Naive thymus-derived CD8-positive, alpha-beta T cell (primary cell): ENCODE measurements at places on chromosomes 16 and 17.

DNA sequence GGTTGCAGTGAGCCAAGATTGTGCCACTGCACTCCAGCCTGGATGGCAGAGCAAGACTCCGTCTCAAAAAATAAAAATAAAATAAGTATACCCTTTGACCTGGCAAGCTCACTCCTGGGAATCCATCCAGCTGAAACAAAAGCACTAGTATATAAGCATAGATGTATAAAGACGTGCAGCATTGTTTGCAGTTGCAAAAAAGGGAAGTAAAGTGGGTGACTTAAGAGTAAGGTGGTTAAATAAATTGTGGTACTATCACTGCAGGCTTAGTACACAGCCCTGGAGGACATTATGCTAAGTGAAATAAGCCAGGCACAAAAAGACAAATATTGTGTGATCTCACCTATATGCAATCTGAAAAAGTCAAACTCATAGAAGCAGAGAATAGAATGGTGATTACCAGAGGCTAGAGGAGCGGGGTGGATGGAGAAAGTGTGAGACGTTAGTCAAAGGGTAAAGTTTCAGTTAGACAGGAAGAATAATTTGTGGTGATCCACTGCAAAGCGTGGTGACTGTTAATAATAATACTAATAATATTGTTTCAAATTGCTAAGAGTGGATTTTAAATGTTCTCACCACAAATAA, 113.0 kb downstream of the MYO1D start:
- DNase-seq = no peak

DNA sequence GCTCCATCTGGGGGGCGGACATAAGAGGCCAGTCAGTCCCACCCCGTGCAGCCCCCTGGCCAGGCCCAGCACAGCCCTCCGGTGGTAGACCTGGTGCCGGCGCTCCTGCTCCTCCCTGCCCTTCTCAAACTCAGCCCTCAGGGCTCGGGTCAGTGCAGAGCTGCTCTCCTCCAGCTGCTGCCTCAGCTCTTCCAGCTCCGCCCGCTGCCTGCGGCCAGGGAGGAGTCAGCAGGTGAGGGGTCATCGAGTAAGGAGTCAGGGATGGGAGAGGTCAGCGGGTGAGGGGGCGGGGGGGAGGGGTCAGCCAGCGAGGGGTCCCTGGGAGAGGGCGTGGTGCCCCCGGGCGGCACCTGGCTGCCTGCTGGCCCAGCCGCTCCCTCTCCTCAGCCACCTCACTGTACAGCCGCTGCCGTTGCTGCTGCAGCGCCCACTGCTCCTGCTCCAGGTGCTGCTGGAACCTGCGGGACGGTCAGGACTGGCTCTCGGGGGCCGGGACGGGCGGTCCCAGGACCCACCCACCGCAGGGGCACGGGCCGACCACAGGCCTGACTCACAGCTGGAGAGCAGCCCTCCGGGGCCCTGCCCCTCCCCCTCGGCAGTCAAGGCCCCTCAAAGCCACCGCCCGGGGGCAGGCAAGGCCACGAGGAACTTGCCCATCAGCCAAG, 26.5 kb upstream of the AATK start:
- DNase-seq = no peak

DNA sequence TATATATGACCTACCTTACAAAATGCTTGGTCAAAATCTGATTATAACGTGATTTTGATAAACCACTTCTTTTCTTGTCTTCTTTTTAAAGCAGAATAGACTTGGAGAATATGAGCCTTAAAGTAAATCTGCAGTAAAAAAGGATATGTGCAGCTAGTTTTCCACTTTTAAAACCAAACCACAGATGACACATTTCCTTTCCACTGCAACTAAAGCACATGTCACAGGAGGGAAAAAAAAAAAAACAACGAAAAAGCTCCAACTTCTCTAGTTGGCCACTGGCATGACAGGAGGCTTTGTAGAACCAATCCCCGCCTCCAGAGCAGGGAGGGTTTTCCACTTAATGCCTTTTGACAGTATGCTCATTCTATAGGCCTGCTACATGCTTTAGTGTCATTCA, at the start of gene EVI2A:
Gene EVI2A, minus strand, starts transcription at position 142 of the 400 bp plus-strand sequence. CDS start 2,609 bp downstream, outside the sequence.
- peak; percentile 89 for DNase-seq

GRCh38 chr16:89170346-89171215, 967 bp upstream of the CDH15 start:
- no peak for DNase-seq

DNA sequence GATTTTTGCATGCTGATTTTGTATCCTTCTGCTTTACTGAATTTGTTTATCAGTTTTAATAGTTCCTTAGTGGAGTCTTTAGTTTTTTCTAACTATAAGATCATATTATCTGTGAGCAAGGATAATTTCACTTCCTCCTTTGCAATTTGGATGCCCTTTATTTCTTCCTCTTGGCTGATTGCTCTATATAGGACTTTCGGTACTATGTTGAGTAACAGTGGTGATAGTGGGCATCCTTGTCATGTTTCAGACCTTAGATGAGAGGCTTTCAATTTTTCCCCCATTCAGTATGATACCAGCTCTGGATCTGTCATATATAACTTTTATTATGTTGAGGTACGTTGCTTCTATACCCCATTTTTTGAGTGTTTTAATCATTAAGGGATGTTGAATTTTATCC, 224.5 kb upstream of the CNTNAP4 start:
- no peak for DNase-seq

DNA sequence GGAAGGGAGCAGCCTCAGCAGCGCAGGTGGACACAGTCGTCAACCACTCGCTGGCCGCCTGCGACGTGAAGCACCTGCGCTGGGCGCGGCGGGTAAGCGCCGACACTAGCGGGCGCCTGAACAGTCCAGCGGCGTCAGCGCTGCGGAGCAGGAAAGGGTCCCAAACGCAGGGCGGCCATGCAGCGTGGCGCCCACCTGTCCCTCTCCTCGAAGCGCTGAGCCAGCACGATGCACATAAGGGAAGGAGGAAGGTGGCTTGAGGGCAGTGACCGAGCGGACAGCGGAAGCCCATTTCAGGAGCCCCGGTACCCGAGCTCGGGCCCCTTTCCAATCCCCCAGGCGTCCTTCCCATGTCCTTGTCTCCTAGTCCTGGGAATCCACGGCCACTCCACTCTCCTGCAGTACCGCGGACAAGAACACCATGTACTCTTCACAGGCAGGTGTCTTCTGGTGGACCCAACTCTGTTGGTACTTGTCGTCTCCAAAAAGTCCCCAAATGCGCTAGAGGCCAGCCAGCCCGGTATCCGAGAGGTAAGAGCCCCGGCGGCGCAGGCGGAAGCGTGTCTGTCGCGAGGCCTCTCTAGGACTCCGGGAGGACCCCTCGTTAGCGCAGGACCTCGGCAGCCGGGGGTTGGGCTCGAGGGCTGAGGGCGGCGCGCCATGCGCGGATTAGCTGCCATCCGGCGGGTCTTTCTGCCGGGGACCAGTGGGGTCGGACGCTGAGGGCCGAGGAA, 14.4 kb downstream of the ZNF232 start:
- DNase-seq = peak; percentile 70

GRCh38 chr17:50057521-50057991, 1.6 kb downstream of the ITGA3 start:
- DNase-seq = no peak

DNA sequence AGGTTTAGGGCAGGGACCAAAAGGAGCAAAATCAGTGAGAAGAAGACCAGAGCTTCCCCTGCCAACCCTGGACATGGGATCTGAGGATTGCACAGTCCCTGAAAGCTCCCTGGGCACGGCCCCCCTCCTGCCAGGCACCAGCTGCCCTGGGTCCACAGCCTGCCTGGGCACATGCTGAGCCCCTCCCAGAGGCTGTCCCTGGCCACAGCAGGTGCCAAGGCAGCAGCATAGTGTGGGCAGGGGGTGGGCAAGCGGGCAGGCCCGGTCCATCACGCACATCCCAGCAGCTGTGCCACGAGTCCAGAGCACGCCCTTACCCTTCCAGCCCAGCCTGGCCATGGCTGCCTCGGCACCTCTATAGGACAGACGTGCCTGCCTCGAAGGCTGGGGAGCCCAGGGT, 12.7 kb downstream of the SCN4A start:
- no peak for DNase-seq

DNA sequence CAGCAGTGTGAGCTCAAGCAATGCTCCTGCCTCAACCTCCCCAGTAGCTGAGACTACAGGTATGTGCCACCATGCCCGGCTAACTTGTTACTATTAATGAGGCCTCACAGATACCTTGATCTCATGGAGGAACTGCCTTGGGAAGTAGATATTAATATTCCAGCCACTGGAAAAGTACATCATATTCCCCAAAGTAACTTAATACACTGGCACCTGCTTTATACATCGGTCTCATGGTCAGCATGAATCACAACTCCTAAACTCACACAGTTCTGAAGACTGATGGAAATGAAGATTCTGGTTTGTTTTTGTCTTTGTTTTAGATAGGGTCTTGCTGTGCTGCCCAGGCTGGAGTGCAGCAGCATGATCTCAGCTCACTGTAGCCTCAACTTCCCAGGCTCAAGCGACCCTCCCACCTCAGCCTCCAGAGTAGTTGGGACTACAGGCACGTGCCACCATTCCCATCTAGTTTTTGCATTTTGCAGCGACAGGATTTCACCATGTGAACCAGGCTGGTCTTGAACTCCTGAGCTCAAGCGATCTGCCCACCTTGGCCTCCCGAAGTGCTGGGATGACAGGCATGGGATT, 28.2 kb downstream of the ADCY9 start:
- DNase-seq = no peak

GRCh38 chr16:4511441-4512082, 27.0 kb downstream of the CDIP1 start:
- no peak for DNase-seq

DNA sequence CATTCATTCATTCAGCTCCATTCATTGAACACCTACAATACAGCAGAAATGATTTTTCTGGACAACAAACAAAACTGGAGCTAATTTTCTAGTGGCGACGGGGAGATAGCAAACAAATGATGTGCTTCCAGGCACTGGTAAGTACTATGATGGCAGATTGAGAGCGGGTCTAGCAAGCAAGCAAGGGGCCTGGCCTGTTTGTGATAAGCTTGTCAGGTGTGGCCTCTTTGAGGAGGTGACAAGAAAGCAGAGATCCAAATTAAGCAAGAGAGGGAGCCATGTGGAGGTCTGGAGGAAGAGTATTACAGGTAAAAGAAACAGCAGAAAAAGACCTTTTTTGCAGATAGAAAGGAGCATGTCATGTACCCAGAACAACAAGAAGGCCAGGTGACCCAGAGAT, 216.1 kb upstream of the CPHXL start:
- DNase-seq = no peak

- no peak for DNase-seq
Observed at GRCh38 chr16:21698169-21699032, 34.6 kb downstream of the OTOA start.

GRCh38 chr16:83345846-83346640, 461.7 kb upstream of the HSBP1 start:
- no peak for DNase-seq

GRCh38 chr16:528111-529011, 849 bp downstream of the CAPN15 start:
- DNase-seq = no peak

- no peak for DNase-seq
Observed at GRCh38 chr16:85200471-85201278, 88.4 kb upstream of the CIBAR2 start.

- DNase-seq = peak; percentile 34
Observed at GRCh38 chr16:1526608-1527555, 6.6 kb upstream of the TMEM204 start.

GRCh38 chr17:14712611-14713021, 411.7 kb downstream of the HS3ST3B1 start:
- no peak for DNase-seq

GRCh38 chr16:11325404-11326083, 19.7 kb upstream of the RMI2 start:
- DNase-seq = no peak

DNA sequence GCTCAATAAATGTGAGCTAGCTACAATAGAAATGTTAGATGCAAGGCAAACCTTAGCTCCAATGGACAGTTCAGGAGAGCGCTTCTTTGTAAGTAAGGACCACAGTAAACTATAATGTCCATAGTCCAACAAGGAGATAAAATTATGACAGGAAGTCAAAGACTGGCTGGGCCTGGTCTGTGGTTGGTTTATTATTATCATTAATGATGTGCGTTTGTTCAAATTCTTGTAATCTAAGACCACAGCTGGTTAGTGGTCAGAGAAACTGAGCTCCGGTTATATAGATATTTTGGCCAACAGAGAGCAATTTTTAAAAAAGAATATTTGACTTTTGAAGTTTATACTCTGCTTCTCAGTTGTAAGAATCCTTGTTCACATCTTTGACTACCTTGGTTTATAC, 4.7 kb upstream of the CMTM2 start:
- no peak for DNase-seq

GRCh38 chr17:46738544-46738943, 79.9 kb downstream of the WNT3 start:
- DNase-seq = no peak

DNA sequence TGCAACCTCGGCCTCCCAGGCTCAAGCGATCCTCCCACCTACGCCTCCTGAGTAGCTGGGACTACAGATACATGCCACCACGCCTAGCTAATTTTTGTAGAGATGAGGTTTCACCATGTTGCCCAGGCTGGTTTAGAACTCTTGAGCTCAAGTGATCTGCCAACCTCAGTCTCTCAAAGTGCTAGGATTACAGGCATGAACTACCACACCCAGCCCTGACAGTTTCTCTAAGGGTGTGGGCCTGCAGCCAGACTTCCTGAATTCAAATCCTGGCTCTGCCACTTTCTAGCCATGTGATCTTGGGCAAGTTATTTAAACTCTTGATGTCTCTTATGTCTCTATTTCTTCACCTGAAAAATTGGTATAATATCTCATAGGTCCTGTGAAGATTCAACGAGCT, 5.6 kb downstream of the CUEDC1 start:
- no peak for DNase-seq

DNA sequence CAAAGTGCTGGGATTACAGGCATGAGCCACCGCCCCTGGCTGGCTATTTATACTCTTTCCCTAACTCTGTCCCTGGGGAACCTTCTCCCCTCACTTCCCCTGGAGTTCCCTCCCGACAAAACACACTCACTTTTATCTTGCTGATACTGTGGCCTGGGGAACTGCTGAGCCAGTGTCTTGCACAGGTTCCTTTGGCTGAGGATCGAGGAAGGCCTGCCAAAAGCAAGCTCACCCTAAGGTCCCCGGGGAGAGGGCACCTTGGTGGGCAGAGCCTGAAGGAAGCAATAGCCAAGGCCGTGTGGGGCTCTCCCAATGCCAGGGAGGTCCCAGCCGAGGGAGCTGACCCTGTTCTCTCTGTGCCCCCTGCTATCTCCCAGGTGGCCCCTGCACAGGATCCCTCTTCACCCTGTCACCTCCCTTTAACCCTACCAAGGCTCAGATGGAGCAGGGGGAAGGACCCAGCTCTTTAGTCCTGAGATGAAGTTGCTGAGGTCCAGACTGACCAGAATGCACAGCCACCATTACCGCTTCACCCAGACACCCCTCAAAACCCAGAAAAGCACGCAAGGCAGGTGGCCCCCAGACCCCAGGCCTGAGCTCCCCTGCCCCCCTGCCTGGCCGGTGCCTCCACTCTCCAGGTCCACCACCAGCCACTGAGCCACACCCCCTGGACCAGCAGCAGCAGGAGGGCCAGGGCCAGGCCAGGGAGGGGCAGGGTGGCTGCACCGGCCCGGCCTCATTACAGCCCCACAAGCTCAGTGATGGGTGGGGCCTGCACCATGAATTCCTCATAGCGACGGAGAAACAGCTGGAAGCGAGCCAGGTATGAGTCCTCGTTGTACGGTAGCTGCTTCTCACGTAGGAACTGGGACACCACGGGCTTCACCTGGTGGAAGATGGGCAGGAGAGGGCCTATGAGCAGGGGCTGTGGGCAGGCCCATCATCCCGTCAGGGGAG, 5.1 kb upstream of the FDXR start:
- no peak for DNase-seq

GRCh38 chr17:48460052-48460451, 30.0 kb upstream of the SKAP1 start:
- DNase-seq = no peak

GRCh38 chr17:49890852-49891251, 43.0 kb upstream of the TAC4 start:
- no peak for DNase-seq
